GM13976 (cell line): ENCODE measurements at places on chromosomes 1 and 21.

GRCh38 chr21:38538353-38538752 lies 40.1 kb upstream of the ERG start:
- DNase-seq = no peak

DNA sequence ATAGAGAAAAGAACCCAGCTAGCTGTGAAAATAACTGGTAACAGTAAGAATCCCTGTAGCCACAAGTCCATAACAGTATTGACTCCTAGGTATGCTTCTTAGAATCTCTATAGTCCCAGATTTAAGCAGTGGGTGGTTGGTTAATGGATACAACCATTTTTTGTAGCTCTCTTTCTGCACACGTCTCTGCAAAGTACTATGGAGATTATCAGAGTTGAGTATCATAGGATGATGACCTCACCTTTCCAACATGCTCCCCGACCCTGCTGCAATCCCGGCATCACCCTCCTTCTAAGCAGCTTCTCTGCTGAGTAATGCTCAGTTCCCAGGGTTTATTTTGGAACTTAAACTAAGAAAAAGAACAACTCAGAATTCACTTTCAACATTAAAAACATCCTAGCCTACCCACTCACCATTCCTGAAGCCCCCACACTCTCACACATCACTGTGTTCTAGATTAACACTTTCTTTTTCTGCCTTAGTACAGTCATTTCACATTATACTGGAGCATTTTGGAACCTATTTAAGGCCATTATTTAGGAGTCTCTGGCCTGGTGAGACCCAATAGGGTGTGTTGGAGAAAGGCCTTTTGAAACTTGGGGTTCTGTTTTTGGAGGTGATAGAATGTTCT lies 2.7 kb downstream of the MLLT11 start:
- no peak for DNase-seq

DNA sequence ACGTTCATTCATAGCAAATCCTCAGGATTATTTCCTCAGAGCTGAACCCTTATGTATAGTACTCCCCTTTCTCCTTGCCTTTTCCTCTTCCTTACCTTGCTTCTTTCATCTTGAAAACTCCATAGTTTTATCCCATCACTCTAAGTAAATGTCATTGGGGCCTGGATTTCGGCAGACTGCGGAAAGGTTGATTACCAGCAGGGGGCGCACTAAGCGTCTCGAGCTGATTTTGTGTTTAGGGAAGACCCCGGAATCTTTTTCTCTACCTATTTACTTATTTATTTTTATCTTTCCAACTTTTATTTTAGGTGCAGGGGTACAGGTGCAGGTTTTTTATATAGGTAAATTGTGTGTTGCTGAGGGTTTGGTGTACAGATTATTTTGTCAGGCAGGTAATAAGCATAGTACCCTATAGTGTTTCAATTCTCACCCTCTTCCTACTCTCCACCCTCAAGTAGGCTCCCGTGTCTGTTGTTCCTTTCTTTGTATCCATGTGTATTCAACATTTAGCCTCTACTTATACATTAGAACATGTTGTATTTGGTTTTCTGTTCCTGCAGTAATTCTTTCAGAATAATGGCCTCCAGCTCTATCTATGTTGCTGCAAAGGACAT lies 11.4 kb upstream of the MTARC1 start:
- peak; percentile 62 for DNase-seq

DNA sequence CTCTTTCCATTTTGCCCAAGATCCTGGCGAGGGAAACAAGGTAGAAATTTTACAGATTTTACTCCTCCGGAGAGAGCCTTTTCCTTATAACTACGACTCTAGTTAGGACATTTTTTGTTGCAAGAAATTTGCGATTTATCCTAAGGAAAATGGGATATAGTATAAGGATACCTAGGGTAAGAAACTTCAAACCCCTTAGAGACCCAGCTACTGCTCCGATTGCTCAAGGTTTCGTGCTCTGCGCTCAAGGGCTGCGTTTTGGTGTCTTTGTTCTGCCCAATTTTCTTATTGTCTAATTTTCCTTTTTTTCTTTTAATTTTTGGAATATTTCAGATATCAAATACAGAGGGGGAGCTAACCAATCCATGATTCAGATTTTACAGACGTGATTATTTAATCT lies 1.5 kb downstream of the TTC3 start:
- DNase-seq = no peak

DNA sequence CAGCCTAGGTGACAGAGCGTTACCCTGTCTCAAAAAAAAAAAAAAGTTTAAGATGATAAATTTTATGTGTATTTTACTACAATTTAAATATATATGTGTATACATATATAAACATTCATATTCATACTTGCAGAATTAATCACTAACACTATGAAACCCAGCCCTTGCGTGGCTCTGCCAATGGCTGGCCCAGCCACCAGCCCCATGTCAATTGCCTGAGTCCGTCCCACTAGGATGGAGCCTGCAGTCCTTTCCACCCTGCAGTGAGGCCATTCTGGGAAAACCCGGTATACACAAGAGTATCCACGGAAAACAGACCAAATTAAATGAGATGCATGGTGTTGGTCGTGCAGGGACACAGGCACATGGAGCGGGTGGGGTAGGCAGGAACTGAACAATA lies 49.7 kb downstream of the TCP10L start:
- DNase-seq = no peak

DNA sequence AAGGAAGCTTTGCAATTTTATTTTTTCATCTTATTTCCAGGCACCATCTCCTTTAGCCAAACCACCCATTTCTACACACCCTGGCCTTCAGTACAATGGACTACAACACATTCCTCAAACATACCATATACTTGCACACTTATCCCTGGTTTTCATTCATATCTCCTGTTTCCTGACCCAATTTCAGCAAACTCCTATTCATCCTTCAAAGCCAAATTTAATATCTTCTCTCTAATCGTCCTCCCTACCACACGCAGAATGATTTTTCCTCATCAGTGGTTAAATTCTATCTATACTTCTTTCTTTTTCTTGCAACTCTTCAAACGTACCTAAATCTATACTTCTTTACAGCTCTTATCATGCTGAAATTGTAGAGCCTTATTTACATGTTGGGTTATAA lies 2.9 kb downstream of the DENND2C start:
- no peak for DNase-seq

GRCh38 chr1:41108696-41109275 lies 87.3 kb upstream of the SLFNL1 start:
- DNase-seq = no peak

DNA sequence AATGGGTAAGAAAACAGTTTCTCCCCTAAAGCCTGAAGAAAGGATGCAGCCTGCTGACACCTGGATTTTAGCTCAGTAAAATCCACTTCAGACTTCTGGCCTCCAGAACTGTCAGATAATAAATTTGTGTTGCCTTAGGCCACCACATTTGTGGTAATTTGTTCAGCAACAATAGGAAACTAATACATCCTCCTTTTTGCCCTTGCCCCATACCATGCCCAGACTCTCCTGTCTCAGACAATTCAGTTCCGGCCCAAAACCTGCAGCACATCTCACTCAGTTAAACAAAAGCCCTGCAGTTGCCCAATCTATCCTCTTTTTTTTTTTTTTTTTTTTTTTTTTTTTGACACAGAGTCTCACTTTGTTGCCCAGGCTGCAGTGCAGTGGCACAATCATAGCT lies 25.8 kb downstream of the SMIM12 start:
- DNase-seq = no peak

- no peak for DNase-seq
Measured at GRCh38 chr1:206714331-206715058, 29.8 kb downstream of the MAPKAPK2 start.

GRCh38 chr1:238985312-238985711 lies 401.1 kb upstream of the CHRM3 start:
- no peak for DNase-seq

DNA sequence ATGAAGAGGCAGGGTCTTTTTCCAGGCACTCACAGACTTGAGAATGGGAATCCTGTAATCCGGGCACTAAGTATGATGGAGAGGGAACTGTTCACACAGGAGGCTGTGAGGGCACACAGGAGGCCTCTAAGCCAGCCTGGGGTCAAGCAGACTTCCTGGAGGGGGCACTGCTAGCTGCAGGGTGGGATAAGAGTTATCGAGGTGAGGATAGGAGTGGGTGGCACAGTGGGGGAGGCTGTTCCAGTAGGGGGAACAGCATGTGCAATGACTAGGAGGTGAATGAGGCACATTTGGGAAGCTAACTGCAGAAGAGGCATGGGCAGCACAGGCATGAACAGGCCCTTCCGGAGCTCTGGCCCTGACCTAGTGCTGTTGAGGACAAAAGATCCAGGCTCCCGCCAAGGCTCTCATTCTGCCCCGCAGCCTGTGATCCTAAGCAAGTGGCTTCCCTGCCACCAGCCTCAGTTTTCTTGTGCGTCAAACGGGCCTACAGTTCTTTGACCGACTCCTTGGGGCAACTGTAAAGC lies 216.7 kb downstream of the TRABD2B start:
- no peak for DNase-seq

GRCh38 chr1:189811960-189812359 lies 665.7 kb downstream of the BRINP3 start:
- no peak for DNase-seq

DNA sequence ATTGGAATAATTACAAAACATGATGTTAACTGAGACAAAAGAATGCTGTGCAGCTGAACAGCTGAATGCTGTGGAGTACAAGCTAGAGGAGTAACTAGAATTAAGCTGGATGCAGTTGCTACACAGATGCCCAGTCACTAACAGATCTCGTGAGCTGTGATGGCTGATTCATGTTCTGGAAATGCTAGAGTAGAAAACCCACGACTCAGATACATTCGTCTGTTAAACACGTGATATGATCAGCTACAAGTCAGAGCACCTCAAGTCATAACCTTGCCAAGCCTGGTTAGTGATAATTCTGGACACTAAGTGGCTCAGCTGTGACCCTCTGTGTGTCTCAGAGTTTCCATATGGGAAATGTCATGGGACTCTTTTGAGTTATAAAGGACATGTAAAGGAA lies 89.7 kb upstream of the ESRRG start:
- DNase-seq = no peak

- peak; percentile 22 for DNase-seq
Measured at GRCh38 chr1:173333581-173333980, 126.5 kb upstream of the TNFSF4 start.

DNA sequence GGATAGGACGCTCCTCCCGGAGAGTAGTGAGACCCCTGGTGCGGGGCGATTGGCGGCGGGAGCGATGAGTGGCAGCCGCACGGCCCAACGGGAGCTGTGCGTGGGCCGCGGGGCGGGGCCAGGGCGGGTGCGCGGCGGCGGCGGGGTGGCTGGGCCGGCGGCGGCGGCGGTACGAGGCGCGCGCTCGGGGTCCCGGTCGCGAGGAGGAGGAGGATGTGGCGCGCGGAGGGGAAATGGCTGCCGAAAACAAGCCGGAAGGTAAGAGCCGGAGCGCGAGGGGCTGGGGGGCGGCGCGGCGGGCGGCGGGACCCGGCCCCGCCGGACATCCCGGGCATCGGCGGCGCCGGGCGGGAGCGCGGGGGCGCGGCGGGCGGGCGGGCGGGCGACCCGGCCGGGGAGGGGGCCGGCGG lies at the start of gene CAMTA1:
CAMTA1 (plus strand) TSS at position 137 of the 410 bp plus-strand sequence; CDS start at position 214, 77 bp downstream.
- DNase-seq = no peak

- no peak for DNase-seq
Measured at GRCh38 chr1:170068923-170069322, 5.6 kb downstream of the KIFAP3 start.

- no peak for DNase-seq
Measured at GRCh38 chr1:119366424-119366823, 2.2 kb upstream of the HAO2 start.

- DNase-seq = peak; percentile 37
Measured at GRCh38 chr1:240091614-240092300, at the start of gene FMN2. Gene FMN2, plus strand, starts transcription at chr1:240091883. Its CDS starts 227 bp downstream, at chr1:240092110.
